ENCODE measurements at places on chromosomes 11 and 22.

GRCh38 chr11:122077459-122077858, 38.6 kb downstream of the BLID start:
- DNase-seq: no peak

DNA sequence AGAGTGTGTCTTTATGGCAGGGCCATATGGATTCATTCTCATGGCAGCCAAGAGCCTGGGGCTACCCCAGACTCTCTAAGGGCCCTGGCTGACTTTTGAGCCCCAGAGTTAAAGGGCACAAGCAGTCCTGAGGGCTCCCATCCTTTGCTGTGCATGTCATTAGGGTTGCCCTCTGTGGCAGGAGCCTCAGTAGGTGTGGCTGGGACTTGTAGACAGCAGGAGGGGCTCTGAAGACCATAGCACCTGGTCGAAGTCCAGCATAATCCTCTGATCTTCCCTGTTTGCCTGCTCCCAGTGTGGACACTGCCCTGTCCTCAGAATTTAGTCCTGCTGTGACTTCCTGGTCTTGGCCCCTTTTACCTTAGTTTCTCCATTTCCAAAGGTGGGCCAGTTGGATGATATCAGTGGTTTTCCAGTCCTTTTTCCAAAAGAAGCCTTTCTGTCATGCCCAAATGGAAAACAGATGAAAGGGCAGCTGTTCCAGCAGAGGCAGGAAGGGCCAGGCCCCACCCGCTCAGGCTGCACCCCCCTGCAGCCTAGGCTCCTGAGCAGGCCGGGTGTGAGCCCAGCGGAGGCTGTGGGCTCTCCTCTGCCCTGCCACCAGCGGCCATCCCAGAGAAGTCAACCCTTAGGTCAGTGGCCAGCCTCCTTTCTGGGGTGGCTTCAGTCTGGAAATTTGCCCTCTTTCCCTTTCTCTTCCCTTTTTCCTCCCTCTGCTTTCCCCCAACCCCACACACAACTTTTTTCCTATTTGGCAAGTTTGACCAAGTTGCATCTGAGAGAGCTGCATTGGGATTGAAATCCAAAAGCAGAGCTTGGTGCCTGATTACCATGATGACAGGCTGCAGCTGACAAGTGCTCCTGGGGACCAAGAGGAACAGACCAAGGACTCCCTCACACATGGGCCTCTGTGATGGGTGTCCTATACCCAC, 32.8 kb upstream of the SUSD2 start:
- no peak for DNase-seq

DNA sequence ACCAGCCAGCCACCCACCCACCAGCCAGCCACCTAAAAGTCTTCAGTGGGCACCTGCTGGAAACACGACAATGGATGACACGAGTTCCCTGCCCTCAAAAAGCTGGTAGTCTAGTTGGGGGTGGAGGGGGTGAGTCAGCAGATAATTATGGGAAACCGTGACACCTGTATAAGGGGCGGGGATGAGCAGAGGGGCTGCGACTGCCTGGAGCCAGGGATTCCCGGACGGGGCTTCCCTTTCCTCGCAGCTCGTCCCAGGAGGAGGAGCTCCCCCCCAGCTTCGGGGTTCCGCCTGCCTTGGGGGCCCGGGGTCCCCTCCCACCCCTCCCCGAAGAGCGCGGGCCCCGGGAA, 2.3 kb upstream of the RTN4RL2 start:
- no peak for DNase-seq

DNA sequence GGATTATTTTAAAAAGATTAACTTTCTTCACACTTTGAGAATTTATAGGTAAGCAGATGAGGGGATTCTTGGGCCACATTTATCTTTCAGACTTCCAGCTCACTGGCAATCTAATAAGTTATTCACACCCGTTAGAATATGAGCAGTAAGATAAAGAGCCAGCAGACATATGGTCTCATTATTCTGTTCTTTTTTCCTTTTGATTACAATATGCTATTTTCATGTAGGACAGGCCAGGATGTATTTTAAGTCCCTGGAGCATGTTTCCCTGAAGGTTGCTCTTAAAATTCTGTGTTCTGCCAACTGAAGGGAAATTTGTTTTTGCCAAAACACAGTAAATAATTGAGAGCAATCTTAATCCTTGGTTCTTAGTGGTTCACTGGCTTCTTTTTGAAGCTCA, 22.2 kb downstream of the PDHX start:
- no peak for DNase-seq

DNA sequence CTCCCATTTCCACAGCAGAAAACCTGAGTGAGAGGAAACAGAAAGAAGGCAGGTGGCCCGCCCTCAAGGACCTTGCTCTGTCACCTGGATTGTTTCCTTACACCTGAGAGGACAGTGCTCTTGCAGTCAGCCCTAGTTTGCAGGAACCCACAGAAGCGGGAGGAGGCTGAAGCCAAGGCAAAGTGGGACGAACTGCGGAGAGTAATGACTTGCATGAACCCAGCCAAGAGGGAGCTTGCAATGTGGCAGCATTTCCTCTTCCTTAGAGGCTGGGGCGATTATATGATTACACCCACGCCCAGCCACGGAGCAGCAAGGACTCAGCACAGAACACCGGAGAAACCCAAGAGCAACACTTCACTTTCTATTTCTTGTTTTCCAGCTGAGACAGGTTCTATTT, 102.6 kb downstream of the SPON1 start:
- DNase-seq: no peak

DNA sequence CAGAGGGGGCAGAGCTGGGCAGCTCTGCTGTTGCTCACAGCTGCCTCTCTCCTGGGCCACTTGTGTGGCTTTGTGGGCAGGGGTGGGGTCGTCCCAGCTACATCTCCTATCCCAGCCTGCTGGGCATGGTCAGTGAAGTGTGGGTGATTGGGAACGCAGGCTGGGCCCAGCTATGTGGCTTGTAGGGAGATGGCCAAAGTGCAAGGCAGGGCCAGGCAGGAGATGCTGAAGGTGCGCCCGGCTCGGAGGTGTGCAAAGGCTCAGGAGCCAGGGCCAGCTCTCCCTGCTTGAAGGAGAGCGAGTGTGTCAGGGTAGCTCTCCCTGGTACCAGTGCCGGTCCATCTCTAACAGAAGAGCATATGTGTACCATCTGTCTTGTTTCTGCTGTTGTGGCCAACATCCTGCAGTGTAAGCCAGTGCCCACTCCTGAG, 8.4 kb upstream of the RANBP1 start:
- DNase-seq: no peak

DNA sequence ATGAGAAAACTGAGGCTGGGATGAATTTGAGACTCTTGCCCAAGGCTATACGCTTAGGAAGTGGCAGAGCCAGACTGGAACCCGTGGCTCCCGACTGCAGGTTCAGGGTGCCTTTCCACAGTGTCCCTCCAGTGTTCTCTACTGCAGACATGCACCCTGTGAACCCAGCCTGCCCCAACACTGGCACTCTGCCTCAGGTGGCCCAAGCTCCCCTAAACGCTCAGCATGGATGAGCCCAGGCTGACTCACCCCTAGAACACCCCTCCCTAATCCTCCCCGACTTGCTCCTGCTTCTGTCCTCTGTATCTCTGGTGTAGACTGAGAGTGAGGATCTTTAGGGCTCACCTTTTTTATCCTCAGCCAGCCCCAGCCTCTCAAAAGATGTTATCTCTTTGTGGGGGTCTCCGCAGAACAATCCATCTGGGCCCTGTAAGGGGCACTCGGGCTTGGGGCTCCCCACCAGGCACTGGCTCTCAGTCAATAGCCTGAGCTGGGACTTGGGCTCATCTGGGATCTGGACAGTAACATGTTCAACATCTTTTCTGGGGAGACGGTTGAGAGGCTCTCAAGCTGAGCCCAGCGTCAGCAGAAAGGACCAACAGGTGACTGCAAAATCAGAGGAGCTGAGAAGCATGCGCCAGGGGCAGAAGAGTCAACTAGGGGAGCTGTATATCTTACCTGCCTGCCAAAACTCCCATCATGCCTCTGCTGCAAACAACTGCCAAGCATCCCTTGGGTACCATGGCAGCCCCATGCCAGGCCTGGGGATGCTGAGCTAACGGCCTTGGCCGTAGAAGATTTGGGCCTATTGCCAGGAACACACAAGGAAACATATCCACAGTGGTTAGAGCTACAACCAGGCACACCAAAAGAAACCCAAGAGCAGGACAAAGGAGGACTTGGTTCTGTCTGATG, 176.2 kb downstream of the BUD13 start:
- DNase-seq: no peak

GRCh38 chr11:10386361-10386760, 68.7 kb upstream of the AMPD3 start:
- DNase-seq: no peak

DNA sequence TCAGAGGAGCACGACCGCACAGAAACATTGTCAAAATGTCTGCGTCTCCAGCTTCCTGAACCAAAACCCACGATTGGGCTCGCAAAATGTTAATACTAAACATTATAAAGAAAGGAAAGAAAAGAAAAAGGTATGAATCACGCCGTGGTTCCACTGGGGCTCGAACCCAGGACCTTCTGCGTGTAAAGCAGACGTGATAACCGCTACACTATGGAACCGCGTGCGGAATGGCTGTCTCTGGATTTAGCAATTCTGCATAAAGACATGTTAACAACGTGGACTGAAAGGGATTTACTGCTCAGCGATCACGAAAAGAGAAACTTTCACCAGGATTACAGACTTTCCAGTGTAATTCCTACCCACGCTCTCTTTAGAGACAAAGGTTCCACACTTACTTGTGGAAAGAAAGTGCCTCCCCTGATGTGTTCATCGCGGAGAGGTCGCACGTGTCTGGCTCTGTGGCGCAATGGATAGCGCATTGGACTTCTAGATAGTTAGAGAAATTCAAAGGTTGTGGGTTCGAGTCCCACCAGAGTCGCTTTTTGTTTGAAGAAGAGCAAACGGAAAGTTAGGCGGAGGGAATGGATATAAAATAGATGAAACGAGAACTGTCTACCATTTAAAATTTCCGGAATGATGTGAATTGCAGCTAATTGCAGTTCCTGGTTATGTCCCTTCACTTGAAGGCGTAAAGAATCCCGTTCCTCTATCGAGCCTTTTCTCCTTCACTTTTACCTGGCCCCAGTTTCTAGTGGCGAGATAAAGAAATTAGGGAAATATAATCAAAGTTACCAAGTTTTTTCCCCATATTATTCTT, 39.7 kb downstream of the OR4D9 start:
- DNase-seq: peak; percentile 32

DNA sequence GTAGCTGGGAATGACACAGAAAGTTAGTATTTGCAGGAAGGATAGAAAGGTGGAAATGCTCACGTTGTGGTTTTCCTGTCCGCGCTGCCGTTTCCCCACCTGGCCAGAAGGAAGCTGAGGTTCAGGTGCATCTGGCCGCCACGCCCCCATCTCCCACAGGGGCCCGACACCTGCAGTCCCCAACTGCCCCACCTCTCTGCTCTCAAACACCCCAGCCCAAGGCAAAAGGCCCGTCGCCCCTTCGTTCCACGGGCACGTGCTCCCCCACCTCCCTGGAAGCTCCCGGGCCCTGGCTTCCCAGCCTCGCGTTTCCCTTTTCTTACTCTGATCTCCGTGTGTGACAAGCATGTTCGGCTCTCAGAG, 985.1 kb downstream of the BRD1 start:
- no peak for DNase-seq

GRCh38 chr11:69500285-69501120, 19.0 kb downstream of the LINC01488 start:
- no peak for DNase-seq

DNA sequence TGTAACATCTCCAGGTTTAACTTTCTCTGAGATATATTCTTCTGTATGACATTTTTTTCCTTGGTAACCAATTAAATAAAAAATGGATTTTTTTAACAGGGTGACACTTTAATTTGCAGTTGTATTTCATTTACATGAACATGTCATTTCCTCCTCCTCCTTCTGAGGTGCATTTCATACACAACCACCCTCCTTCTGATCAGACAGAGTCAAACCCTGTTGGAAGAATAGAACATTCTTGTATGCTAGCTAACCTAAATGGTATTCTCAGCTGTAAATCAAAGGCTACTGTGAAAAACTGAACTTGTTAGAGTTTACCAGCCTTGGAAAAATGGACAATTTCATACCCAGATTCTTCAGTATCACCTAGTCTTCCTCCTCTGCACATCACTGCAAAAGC, 52.7 kb upstream of the CHRM4 start:
- no peak for DNase-seq

DNA sequence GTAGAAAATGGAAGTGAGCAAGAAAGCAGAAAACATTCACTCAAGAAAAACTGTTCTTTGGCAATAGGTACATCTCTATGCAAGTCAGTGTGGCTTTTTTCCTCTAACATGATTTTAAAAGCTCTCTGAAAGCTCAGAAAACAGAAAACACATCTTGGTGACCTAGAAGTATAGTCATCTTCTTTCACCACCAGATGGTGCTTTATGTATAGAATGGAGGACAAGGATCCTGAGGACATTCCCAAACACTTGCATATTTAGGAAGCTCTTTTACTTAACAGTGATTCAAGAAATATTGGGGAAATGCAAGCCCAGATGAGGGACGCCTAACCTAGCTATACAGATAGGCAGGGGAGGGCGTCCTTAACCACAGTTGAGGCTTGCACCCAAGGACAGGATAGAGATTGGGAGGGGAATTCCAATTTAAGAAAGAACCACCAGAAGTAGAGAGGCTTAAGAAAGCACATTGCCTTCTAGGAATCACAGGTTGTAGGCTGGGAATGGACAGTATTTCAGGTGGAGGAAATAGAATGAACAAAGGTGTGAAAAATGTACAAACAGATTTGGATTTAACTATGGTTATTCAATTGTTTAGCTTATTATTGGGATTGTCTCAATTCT, 13.8 kb upstream of the CCDC81 start:
- no peak for DNase-seq

DNA sequence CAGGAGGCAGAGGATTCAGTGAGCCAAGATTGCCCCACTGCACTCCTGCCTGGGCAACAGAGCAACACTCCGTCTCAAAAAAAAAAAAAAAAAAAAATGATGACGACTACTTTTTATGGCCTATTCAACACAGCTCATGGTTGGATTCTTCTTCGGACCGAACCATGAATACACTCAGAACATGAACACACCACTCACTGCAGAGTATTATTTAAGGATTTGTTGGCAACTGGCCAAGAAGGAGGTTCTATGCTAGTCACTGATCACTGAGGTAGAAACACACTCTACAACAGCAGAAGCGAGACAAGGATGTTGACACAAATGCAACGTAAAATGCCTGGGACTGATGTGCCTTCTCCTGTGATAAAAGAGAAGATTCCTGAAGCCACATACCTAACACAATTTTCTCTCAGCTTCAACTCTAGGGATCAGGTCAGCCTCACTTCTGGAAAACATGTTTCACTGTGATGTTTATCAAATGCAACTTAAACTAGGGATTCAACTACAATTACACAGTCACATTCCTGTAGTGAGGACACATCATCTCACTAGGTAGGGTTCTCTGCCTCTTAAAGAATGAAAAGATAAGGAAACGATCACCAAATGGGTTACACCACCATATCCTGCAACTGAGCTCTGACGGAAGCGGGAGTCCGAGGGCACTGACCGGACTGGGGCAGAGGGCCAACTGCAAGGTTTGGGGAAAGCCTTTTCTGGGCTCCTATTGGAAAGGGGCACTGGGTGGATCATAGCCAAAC, 82.5 kb downstream of the SGSM3 start:
- DNase-seq: no peak
